ENCODE measurements at places on chromosomes 4 and X.

DNA sequence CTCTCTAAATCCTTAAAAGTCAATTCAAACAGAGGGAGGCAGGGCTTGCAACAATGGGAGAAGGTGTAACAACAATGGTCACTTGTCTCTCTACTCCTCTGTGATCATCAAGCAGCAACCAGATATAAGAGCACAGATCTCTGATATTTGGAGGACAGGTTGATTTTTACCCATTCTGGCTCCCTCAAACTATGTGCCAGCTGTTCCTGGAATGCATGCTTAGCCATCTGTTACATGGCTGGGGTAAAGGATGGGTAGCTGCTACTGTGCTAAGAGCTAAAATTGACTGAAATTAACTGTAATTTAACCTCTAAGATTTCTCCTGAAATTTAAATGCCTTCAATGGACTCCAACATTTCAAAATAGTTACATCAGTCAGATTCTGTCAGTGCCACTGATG, 1459.9 kb downstream of the PCDH7 start:
- no peak for DNase-seq

DNA sequence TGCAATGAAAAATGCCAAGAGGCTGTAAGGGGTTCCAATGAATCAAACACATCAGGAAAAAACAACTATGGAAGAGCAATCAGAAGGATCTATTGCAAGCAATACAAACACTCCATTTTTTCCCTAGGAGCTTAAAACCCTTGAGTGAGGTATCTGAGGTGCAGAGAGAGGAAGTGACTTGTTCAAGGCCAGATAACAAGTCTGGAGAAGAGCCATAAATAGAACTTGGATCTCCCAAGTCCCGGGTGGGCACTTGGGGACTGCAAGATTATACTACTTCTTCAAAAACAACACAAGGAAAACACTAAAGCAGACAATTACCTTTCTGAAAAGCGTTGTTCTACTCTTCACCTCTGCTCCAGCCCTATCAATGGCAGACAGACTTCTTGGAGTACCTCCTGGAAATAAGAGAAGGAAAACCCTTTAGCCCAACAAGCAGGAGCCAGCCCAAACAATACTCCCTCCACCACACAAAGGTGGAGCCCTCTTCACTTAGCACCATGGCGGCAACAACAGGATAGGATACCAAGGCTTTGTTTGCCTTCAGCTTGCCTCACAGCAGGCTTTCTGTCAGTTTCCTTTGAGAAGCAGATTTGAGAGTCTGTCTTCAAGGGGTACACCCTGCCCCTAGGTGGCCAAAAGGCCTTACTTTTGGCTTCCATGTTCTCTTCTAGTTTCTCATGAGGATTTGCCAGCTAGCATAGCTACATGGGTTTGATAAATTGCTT, 26.0 kb downstream of the AIFM1 start:
- no peak for DNase-seq

DNA sequence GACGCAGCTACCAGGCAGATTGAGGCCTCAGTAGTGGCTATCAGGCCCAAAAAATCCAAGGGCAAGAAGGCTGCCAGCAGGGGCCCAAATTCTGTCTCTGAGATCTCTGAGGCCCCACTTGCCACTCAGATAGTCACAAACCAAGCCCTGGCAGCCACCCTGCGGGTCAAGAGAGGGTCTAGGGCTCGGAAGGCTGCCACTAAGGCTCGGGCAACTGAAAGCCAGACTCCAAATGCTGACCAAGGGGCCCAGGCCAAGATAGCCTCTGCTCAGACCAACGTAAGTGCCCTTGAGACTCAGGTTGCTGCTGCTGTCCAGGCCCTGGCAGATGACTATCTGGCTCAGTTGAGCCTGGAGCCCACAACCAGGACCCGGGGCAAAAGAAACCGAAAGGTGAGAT, 2.8 kb downstream of the TRO start:
- DNase-seq = no peak

DNA sequence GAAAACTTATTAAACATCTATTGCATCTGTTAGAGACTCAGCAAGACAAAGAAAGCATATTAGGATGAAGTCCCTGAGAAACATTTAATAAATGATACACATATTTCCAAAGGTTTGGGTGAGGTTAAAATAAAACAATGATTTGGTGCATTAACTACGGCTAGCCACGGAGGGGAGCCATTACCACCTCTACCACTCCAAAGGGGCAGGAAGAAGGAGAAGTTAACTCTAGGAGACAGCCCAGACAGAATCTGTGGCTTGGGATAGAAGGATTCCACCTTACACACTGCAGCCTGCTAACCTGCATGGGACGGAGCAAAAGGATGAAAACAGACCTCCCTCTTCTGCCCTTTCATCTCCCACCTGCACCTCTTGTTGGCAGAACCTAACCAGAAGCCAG, 189.1 kb upstream of the C1QTNF7 start:
- DNase-seq = no peak

DNA sequence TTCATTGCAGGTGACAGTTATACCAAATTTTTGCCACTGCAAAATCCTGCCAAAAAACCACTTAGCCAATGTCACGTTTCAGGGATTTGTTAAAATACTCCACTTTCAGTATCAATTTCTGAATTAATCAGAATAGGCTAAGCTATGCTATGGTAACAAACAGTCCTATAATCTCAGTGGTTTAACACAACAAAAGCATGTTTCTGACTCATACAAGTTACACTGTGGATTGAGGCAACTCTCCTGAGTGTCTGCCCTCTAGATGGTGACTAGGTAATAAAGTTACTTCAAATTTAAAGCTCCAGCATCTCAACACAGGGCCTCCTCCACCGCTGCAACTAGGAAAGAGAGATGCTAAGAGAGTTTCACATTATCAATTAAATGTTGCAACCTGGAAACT, 23.0 kb upstream of the RADX start:
- no peak for DNase-seq

- DNase-seq = no peak
Measured at GRCh38 chrX:144297221-144297620, 413.4 kb downstream of the UBE2NL start.

- no peak for DNase-seq
Measured at GRCh38 chr4:25433966-25434827, 57.1 kb downstream of the ANAPC4 start.

All from NCI-H1048 (cell line).